ENCODE measurements at places on chromosomes 7 and 10.

DNA sequence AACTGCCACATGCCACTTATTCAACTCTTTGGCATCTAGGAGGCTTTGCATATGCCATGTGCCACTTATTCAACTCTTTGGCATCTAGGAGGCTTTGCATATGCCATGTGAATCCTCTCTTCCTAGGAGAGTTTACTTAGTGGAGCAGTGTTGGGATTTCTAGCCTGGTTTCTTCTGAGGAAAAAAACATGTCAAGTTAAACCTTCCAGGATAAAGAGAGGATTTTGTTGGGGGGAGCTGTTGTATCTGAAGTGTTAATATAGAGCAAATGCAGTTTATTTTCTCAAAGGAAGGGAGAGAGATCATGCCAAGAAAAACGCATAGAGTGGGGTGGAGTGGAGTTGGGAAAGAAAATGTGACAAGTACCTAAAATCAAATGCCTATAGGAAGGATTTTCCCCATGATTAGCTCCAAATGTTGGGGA lies 91.5 kb downstream of the MCU start:
- DNase-seq: no peak

DNA sequence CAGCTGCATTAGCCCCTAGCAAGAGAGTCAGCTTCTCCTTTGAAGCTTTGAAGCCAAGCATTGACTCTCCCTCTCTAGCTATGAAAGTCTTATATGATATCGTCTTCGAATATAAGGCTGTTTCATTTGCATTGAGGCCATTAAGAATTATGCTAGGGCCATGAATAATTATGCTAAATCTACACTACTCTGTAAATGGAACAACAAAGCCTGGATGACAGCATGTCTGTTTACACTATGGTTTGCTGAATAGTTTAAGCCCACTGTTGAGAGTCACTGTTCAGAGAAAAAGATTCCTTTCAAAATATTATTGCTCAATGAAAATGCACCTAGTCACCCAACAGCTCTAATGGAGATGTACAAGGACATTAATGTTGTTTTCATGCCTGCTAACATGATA lies 52.8 kb downstream of the ZNF438 start:
- DNase-seq: no peak

DNA sequence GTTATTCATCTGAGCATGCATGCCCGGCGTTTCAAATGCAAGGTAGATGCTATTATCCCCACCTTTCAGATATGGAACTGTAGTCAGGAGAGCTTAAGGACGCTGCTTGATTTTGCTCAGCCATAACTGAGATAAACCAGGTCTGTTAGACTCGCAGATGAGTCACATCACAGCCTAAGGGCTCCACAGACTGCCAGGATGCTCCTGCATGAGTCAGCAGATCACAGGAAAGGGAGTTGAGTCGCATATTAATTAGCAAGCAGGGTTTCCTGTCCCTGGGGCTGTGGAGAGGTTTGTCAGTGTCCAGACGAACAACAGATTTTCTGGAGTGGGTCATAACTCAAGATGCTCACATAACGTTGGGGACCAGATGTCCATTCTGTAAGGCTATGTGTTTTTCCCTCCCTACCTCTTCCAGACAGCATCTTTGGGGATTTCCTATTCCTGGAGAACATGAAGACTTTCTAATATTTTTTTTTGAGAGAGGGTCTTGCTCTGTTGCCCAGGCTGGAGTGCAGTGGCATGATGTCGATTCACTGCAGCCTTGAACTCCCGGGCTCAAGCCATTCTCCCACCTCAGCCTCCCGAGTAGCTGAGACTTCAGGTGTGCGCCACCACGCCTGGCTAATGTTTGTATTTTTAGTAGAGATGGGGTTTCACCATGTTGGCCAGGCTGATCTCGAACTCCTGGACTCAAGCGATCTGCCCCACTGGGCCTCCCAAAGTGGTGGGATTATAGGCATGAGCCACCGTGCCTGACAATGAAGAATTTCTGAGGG lies 36.7 kb downstream of the PFKFB3 start:
- peak; percentile 14 for DNase-seq

DNA sequence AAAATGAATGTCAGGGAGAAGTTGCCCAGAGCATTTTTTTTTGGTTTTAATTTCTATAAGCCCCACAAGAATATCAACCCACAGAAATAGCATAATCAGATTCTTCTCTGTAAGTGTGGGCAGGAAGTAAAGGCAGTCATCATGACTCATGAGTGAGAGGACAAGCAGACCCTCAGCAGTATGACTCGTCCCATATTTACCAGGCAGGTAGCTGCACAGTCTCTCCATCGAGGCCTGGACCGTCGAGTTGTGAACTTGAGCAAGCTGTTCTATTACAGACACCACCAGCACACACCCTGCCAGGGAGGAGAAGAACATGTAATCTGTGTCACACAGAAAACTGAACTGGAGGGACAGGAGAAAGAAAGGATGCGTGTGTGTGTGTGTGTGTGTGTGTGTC lies 37.8 kb downstream of the AOAH start:
- no peak for DNase-seq

GRCh38 chr7:116423499-116423898 lies 76.0 kb upstream of the CAV2 start:
- DNase-seq: no peak

GRCh38 chr10:27998178-27998953 lies 513 bp downstream of the ODAD2 start:
- DNase-seq: no peak

DNA sequence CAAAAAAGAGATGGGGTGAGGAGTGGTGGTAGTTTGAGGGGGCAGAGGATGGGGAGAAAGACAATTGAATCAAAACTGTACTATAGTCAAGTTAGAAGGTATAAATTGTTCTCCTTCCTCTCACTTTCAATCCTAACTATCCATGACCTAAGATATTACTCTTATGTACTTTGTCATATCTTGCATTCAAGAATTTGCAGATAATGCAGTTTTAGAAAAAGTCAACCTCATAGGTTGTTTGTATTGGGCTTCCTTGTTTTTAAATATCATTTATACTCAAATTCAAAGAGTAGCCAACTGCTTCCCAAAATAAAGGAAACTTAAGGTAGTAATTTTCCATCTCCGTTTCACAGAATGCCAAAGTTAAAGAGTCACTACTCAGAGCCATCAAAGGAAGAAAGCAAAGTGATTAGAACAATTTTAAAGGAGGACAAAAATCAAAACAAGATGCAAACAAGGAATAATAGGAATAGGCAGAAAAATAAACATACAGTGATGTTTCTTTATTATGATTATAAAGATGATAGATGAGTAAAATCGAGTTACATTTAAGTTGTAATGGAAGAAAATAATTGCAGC lies 32.7 kb downstream of the MET start:
- DNase-seq: no peak
